ENCODE measurements at places on chromosomes 7 and 10.

DNA sequence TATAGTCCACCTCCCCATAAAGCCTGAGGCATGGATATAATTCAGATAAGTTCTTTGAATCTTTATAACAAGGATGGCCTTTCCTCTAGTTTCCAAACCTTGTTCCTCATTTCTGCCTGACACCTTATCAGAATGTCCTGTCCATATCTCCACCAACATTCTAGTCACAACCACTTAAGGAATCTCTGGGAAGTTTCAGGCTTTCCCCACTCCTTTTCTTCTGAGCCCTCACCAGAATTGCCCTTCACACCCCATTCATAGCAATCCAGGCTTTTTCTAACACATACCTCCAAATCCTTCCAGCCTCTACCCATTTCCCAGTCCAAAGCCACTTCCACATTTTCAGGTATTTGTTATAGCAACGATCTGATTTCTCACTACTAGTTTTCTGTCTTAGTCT, 18.0 kb upstream of the DIP2C start:
- no peak for DNase-seq

DNA sequence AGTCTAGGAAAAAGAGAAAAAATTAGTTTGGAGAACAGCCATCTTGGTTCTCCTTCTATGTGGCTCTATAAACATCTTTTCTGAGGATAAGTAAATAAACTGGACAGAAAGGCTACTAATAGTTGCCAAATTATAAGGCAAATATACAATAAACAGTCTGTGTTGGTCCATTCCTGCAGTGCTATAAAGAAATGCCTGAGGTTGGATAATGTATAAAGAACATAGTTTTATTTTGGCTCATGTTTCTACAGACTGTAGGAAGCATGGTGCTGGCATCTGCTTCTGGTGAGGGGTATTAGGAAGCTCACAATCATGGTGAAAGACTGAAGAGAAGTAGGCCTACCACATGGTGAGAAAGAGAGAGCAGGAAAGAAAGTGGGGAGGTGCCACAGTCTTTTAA, 209.7 kb downstream of the MACC1 start:
- no peak for DNase-seq

GRCh38 chr10:46992803-46993561, 81.8 kb downstream of the PTPN20 start:
- DNase-seq = no peak

DNA sequence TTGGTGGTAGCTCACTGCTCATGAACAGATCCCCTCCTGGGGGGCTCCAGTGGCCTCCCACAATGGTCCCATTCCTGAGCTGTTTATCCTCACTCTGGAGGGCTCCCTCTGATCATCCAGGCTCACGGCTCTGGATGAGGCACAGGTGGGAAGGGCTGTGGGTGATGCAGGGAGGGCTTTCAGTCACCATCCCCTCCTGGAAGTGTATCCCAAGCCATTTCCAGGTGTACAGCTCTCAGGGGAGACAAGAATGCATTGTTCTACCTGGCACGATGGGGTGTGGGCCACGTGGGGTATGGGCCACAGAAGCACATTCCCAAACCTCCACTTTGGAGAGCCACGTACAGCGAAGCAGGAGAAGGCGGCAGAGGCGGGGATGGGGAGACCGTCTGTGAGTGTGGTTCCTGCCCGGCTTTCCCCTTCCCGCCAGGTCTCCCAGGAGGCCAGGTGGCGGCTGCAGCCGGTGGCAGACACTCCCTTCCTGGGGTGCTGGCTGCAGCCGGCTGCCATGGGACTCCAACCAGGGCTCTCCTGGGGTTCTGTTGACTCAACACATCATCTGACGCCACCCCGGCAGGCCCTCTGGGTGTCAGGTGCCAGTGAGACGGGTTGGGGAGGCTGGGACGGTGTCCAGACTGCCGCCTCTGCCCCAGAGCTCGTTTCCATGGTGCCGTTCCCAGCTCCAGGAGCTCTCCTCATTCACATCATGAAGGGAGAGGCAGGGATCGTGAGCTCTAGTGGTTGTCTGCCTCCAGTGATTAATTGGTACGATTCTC, 169.7 kb upstream of the RHEB start:
- DNase-seq = no peak

DNA sequence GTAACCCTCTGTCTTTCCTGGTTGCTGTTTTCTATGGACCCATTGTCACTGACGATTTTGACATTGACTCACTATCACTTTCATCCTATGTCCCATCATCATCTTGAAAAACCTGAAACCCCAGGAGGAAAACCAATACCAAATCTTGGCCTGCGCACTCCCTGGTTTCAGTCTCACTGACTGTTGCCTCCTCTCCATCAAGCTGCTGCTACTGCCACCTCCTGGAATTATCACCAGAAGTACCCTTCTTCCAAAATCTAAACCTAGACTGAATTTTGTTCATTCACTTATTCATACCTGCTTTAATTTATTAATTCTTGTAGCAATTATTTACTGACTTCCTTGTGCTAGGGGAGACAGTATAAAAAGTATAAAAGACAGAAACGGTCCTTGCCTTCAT, 44.5 kb upstream of the ACBD5 start:
- no peak for DNase-seq

DNA sequence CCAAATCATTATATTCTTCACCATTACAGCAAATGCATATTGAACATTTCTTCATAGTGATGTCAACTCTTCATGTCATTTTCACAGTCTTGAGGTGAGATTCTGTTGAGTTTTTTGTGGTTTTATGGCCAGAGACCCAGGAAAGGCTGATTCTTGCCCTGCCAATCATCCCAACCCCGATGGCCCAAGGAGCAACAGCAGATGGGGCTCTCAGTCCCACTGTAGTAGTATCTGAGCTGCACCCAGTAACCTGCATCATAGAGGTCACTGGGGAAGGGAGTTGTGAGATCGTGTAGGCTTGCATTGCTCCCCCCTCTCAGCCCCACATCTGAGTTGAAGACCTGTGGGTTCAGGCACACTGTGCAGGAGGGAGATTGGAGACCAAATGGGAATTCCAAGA, 26.7 kb downstream of the ZSCAN25 start:
- no peak for DNase-seq

- no peak for DNase-seq
These were observed 1.9 kb downstream of the HOXA9 start for GRCh38 chr7:27163288-27164044.

Data from stimulated activated CD8-positive, alpha-beta memory T cell treated with anti-CD3 and anti-CD28 coated beads, Interleukin-15, amount 100 ng/mL, for 4 hours (primary cell).